Stimulated activated CD4-positive, alpha-beta T cell treated with anti-CD3 and anti-CD28 coated beads, Interleukin-2, amount 100 ng/mL, for 4 hours (primary cell): ENCODE measurements at places on chromosomes 5 and 9.

DNA sequence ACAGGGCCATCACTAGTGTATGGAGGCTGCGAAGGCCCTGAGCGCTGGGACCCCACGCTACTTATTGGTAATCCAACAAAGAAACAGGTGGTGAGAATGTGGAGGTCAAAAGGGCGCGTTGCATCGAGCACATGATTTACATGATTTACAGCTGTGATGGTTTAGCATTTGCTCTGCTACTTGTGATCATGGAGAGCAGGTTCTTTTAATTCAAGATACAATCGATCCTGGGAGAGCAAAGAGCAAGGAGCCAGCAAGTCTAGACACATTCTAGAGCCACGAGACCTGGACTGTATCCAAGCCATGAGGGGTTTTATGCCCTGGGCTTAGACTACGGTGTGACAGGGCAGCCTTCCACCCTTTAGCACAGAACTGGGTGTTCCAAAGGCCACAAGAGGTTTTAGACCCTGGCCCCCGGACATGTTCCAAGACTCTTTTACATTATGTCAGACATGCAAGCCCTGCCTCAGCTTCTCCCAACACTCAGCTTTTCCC is 47.0 kb upstream of the CLK4 start:
- DNase-seq: no peak

DNA sequence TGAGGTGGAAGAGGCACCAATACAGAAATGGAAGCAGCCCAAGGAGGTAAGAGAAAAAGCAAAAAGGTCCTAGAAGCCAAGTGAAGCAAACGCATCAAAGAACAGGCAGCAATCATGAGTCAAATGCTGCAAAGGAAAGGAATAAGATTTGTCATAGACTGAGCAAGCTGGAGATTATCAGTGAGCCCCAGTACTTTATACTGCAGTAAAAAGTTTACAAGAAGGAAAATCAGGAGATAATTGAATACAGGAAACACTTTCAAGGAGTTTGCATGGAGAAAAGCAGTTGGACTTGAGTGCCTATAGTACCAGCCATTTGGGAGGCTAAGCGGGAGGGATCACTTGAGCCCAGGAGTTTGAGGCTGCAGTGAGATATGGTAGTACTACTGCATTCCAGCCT is 7.2 kb upstream of the HAVCR1 start:
- no peak for DNase-seq

DNA sequence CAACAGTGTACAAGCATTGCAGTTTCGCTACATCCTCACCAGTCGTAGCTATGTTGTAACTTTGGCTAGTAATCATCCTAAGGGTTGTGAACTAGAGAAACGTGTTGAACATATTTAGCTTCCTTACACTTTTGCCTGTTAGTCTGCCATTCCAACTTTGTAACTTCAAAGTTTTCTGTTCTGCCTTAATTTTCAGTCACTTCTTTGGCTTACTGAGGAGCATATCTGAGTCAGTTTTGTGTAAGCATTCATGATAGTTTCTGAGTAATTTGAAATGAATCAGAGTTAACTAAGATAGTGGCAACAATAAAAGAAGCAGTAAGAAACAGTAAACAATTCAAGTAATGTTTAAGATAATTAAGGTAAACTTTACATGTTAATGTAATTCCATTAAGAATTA is 58.9 kb upstream of the MCCC2 start:
- no peak for DNase-seq

DNA sequence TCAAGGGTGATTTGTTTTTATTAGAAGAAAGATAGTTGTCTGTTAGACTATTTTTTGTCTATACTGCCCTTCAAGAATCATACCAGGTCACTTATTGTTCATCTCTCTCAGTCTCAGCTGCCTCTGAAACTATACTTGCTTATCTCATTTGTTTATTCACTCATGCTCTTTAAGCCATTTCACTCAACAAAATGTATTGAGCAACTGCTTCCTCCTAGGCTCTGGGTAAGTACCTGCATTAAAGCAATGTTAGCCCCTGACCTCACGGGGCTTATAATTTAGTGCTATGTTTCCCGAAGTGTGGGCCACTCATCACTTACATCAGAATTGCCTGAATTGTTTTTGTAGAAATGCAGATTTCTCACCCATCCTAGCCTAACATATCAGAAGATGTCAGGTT is 100.9 kb downstream of the DPYSL3 start:
- DNase-seq: no peak

- DNase-seq: no peak
Measured at GRCh38 chr5:54180630-54181031, 129.7 kb downstream of the ARL15 start.

DNA sequence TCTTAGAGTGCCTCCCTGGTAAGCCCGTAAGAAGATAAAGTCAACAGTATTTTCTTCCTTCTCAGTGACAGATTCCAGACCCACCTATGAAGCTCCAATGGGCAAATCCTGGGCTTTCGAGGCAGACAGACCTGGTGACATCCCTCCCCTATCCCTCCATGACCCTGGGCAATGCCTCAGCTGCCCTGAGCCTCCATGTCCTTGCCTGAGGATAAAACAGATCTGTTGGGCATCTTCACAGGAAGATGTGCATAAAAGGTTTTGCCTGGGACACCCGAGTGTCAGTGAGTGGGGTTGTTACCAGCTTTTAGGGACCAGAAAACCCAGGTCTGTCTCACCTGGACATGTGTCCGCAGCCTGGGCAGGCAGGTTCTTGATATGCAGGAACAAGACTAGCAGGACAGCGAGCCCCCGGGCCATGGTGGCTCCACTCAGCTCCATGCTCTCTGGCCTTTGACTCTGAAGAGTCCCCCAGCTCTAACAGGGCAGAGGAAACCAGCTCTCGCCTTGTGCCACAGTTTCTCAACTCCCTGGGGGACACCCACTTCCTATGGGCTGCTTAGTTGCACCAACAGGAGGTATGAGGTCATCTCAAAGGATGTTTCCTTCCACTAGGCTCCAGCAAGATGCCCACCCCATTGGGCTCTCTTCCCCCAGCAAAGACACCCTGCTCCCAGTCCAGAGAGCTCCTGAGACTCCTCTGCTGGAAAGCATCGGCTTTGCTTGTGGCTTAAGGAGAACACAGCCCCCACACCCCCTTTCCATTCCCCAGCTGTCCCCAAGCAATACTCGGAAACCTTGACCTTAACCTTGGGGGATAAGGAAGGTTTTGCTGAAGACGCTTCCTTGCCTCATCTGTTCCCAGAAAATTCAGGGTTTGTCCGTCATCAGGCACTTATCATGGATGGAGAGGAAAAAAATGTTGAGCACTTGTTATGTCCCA is at the start of gene FCN1:
FCN1 (minus strand) TSS at position 482 of the 943 bp plus-strand sequence; CDS start at position 441, 41 bp downstream.
- DNase-seq: no peak
